Substantia nigra (tissue), 51 donors: ENCODE measurements at places on chromosomes 5 and 9.
A peak's percentile ranks its signal among the peaks of the same experiment; 100 is the strongest.

DNA sequence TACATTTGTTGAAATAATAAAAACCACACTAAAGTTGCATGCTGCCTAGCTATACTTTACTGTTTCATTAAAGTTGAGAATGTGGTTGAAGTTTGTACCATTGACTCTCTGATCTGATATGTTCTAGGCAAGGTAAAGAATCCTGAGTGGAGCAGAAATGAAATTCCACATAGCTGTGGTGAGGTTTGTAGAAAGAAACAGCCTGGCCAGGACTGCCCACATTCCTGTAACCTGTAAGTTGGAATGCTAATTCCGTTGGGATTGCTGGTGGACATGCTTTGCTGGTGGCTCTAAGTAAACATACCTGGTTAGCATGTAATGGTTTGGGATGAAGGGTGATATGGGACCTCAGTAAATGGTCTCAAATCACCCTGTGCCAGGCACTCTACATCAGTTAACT, 16.8 kb downstream of the NFX1 start:
- DNase-seq: no peak

DNA sequence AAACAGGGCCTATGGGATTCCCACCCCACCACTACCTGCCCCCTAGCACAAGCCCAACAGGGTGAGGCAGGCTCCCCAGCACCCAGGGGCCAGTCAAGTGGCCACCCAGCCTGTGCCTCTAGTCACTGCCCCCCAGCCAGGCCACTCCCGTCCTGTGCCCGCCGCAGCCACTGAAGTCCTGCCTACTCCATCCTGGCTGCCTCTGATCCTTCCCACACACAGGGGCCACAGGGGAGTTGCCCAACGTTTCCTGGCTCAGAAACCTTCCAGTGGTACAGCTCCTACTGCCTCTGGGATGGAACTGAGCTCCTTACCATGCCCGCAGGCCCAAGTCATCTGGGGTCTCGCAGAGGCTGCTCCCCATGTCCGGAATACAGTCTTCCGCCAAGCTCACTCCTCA, 70.2 kb upstream of the STXBP1 start:
- no peak for DNase-seq

DNA sequence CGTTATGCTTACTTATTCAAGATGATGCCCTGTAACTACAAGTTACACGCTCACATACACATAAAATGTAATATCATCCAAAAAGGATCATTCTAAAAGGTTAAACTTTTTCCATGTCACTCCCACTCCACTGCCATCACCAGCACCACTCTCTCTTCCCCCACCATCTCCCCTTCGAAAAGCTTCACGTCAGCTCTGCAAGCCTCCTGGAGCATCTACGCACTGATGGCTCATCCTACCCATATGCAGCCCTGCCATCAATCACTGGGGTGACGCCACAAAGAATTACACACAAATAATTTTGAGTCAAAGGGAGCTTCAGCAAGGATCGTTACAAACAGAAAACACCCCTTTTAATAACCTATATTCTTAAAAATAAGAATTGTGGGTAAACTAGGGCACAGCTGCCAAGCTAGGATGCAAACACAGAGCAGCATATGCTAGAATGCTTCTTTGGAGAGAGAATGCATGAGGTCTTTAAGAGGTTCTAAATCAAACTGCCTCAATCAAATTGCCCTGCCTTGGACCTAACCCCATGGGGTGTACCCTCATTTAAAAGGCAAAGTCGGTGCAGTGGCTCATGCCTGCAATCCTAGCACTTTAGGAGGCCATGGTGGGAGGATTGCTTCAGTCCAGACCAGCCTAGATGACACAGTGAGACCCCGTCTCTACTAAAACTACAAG, 56.1 kb downstream of the SHB start:
- DNase-seq: no peak

GRCh38 chr9:127128341-127129072, 6.1 kb upstream of the ANGPTL2 start:
- no peak for DNase-seq

- no peak for DNase-seq
Measured at GRCh38 chr5:9987101-9987500, 262.6 kb downstream of the ATPSCKMT start.

- no peak for DNase-seq
Measured at GRCh38 chr9:68685770-68686169, 19.3 kb upstream of the PIP5K1B start.

DNA sequence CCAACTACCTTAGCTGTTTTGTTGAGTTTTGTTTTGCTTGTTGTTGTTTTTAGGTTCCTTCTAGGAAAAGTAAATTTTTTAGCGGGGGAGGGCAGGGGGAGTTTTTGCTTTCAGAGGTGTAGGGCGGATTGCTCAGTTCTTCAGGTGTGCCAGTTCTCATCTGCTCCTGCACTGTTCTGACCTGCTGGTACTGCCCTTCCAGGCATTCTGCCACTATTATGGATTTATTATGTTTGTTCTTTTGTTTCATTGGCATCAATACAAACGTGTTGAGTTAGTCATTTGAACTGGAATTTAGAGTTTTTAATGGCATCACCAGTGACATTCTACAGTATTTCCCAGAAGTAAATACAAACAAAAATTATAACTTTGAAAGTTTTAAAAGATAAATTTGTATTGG, 26.0 kb downstream of the ERCC6L2 start:
- DNase-seq: no peak

DNA sequence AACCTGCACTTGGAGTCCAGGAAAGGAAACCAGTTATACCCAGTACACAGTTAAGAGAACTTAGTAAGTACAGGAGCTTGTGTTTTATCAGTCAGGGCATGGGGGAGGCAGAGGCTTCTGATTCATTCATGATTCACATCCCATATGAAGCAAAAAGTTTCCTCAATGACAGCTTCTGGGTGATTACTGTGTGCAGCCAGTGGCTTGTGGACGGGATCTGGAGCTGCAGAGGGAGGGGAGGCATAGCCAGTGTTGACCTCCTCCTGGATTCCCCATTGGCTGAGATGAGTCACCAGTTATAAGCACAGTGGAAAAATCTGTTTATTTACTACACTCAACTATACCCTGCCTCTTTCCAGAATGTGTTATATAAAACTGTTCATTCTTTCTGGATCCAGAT, 17.7 kb downstream of the IL31RA start:
- no peak for DNase-seq

DNA sequence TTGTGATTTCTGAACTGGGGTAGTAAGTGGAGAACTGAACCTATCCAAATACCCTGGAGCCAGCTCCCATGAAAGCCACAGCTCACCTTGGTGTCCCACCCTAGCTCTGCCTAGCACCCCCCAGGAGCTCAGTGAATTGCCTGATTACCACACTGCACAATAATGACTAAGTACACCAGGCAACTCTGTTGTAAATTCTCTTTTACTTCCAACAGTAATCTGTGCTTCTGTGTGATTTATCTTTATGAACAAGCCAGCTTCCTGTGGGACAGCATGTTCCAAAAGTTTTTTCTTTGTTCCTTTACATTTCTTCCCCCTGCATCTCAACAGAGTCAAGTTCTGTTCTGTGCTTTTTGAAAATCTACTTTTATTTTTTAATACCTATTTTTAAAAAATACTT, 22.1 kb upstream of the GRPEL2 start:
- DNase-seq: no peak

GRCh38 chr5:167754501-167755021, 536.9 kb upstream of the WWC1 start:
- no peak for DNase-seq

DNA sequence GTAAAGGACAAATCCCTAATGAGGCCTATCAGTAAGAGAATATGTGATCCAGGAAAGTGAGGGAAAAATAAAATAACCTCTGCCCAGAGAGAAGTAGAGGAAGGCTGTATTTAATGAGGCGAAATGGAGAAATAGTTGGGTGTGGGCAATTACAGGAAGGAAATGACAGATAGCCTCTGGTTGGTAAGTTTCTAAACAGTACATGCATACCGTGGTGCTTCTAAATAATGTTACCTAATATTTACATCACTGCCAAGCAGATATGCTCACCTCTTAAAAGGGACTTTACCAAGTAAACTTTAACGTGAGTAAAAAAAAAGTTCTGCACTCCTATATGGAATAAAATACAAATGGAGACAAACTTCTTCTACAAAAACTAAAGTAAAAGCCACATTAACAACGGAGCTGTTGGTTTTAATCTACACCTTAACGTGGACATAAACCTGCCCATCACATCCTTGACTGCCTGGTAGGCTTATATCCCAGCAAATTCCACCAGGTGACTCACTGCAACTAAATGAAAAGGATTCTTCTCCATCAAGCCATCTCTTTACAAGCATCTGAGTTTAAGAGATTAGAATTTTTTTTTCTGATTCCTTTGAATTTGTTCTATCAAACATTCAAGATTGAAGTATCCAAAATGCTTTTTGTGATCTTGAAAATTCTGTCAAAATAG, 12.4 kb downstream of the NFIL3 start:
- DNase-seq: no peak

DNA sequence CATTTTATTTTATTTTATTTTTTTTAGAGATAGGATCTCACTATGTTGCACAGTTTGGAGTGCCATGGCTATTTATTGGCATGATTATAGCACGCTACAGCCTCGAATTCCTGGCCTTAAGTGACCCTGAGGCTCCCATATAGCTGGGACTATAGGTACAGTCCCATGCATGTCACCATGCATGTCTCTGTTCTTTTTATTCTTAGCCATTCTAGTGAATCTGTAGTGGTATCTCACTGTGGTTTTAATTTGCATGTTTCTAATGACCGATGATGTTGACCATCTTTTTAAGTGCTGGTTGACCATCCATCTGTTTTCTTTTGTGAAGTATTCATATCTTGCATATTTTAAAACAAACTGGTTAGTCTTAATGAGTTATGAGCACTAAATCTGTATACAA, 76.1 kb downstream of the SLC44A1 start:
- DNase-seq: no peak

DNA sequence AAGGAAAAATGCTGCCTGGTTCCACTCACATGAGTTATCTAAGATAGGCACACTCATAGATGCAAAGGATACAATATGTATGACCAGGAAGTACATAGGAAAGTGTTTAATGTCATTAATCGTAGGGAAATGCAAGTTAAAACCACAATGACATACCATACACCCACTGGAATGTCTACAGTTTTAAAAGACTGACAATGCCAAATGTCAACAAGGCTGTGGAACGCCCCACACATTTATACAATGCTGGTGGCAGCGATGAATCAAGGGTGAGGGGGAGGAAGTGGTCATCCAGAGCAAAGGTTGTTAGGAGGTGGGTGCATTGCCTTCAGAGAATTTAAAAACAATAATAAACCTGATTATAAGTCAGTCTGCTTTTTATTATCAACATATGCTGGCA, 437.8 kb downstream of the ARHGEF28 start:
- DNase-seq: no peak

- DNase-seq: no peak
Measured at GRCh38 chr9:5429873-5430564, 7.7 kb downstream of the PLGRKT start.

- peak; percentile 54 for DNase-seq
Measured at GRCh38 chr5:139828207-139828895, 32.7 kb downstream of the PSD2 start.

DNA sequence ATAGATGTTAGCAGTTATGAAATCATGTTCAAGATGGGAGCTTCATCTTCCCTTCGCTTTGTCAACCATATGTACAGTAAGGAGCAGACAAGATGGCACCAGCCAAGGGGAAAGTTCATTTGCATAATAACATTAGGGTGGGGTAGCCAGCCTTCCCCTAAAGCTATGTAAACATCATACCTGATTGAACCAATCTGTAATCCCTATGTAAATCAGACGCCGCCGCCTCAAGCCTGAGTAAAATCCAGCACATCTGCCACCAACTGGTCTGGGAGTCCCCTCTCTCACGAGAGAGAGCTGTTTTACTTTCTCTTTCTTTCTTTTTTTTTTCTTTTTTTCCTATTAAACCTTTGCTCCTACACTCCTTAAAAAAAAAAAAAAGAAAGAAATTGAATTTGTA, 30.8 kb upstream of the REEP2 start:
- no peak for DNase-seq

DNA sequence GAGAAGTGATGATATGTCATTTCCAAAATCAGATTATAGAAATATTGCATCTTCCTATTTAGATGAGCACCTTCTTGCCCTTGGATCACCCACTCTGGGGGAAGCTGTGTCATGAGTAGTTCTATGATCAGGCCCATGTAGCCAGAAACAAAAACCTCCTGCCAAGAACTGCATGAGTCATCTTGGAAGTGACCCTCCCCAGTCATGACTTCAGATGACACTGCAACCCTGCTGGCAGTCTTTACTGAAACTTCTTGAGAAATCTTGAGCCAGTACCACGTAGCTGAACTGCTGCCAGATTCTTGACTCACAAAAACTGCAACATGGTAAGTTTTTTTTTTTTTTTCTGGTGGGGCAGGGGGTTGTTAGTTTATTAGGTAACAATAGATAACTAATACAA, 439.6 kb upstream of the PTGER4 start:
- DNase-seq: no peak

- no peak for DNase-seq
Measured at GRCh38 chr5:50800410-50800809, 134.0 kb downstream of the PARP8 start.

GRCh38 chr5:10262121-10262774, 12.2 kb downstream of the CCT5 start:
- no peak for DNase-seq

DNA sequence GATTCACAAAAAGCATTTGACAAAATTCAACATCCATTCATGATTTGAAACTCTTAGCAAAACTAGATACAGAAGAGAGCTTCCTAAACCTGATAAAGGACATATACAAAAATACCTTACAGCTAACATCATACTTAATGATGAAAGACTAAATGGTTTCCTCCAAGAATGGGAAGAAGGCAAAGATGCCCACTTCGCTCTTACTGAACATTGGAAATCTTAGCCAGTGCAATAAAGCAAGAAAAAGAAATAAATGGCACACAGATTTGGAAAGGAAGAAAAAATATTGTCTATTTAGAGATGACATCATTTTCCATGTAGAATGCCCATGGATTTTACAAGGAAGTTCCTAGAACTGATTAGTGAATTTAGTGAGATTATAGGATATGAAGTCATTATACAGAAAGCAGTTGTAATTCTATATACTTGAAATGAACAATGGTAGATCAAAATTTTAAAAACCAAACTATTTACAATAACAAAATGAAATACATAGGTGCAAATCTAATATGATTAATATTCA, 64.4 kb downstream of the NAA35 start:
- no peak for DNase-seq

DNA sequence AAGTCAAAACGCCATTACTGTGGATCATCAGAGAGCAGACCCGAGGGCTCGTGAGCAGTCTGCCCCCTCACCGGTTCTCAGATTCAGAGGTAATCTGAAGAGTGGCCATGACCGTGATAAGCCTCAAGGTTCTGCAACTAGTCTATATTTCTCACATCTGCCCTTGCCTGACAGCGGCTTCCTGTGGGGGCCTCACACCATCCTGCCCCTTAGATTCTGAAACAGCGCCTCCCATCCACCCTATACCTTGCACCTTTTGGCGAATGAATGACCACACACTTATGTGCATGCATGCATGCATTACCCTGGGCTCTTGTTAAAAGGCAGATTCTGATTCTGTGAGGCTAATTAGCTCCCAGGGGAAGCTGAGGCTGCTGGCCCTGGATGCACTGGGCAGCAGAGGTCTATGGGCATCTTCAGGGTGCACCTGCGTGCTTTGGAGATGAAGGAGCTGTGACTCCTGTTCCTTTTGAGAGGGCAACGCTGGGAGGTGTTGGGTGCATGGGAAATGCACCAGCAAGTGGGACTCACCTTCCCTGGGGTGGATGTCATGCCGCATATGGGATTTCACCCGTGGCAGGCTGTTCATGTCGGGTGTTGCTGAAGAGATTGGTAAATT, 7.8 kb upstream of the GADD45G start:
- no peak for DNase-seq

- DNase-seq: no peak
Measured at GRCh38 chr9:2163231-2163885, 148.2 kb downstream of the SMARCA2 start.

- no peak for DNase-seq
Measured at GRCh38 chr9:75235632-75236031, 147.3 kb downstream of the OSTF1 start.
